ENCODE measurements at places on chromosomes 6 and 20. TPM values are rescaled to one million over a fixed set of nuclear protein-coding genes. Genes with fewer than 3 reads are reported as not detected.
A peak's percentile ranks its signal among the peaks of the same experiment; 100 is the strongest.

SLC22A16 gene
- not detected for total RNA-seq

MAS1 gene
- not detected for total RNA-seq

SLC17A3 gene
- 0.30 TPM for total RNA-seq

E2F1 gene
- total RNA-seq: 1.2 TPM

CTCFL gene
- total RNA-seq: not detected

HEY2 gene
- 0.08 TPM for total RNA-seq

MED23 gene
- total RNA-seq: 59.5 TPM

MEP1A gene
- not detected for total RNA-seq

DNA sequence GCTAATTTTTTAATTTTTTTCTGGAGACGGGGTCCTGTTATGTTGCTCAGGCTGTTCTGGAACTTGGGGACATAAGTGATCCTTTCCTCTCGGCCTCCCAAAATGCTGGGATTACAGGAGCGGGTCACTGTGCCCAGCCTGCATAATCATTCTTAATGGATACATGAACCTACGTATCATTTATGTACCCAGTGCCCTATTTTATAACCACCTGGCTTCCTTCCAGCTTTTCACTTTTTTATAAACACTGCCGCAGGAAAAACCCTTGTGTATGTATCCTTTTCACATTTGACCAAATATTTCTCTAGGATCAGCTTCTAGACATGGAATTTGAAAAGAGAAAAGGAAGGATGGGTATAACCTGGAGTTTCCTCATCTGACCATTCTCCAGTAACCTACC is 85.6 kb upstream of the RIN2 start:
- H3K4me1 ChIP-seq: no peaks in the 10 kb centered on the region
- DNase-seq: no peak
- no peak overlapping the region for H3K4me3 ChIP-seq
- H3K27me3 ChIP-seq: no peaks in the 10 kb centered on the region
- no peak overlapping the region for H3K27ac ChIP-seq

- H3K27ac ChIP-seq: no peak overlapping the region
- no peak for DNase-seq
- no peak overlapping the region for H3K4me3 ChIP-seq
- no peaks in the 10 kb centered on the region for H3K27me3 ChIP-seq
Observed at GRCh38 chr6:150713487-150713886, 113.8 kb downstream of the PLEKHG1 start.

DNA sequence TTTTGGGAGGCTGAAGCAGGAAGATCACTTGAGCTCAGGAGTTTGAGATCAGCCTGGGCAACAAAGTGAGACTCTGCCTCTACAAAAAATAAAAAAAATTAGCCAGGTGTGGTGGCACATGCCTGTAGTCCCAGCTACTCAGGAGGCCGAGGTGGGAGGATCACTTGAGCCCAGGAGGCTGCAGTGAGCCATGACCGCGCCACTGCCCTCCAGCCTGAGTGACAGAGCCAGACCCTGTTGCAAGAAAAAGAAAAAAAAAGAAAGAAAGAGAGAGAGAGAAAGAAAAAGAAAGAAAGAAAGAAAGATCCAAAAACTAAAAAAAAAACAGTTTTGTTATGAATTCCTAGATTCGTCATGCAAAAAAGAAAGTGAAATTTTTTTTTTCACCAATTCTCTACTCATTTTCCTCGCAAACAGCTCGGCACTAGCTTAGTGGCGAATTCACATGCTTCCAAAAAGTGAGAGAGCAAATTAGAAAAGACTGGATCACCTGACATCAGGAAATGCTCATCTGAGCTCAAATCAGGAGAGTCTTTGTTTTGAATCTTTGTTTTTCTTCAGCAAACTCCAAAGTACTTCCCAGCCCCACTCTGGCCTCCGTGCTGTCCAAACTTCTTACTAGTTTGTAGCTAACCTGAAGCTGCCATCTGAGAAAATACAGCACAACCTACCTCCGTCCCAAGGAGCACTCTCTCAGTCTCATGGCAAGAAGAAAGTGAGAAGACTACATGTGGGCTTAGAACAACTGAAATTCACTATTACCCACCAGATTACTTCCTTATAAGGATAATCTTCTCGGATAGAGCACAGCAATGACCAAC is 27.0 kb downstream of the IPCEF1 start:
- DNase-seq: no peak
- no peak overlapping the region for H3K27ac ChIP-seq
- H3K27me3 ChIP-seq: no peaks in the 10 kb centered on the region
- no peaks in the 10 kb centered on the region for H3K36me3 ChIP-seq

- H3K4me3 ChIP-seq: no peak overlapping the region
- DNase-seq: no peak
- no peaks in the 10 kb centered on the region for H3K4me1 ChIP-seq
- peaks cover 11% of the 10 kb centered on the region for H3K27me3 ChIP-seq
Observed at GRCh38 chr6:75489025-75489424, 4.6 kb downstream of the FILIP1 start.

DNA sequence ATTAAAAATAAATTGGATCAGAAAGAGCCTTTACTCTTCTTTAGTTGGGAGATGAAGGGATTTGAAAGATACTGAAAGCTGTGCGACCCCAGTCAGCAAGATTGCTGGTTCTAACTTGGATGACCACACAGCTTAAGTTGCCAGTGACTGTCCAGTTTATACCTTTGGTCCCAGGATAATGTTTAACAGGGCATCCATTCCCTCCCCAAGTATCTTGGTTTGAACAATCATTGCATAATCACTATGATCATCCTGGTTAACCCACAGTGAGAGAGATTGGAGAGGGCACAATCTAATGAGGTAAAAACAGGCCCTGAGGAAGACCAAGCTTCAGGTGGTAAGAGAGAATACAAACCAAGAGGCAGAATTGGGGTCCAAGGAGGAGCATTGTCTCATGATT is 798.3 kb downstream of the MAFB start:
- H3K4me3 ChIP-seq: no peak overlapping the region
- no peaks in the 10 kb centered on the region for H3K27me3 ChIP-seq
- DNase-seq: no peak
- H3K4me1 ChIP-seq: no peaks in the 10 kb centered on the region

- H3K27me3 ChIP-seq: no peaks in the 10 kb centered on the region
- H3K36me3 ChIP-seq: peaks cover 93% of the 10 kb centered on the region
- H3K27ac ChIP-seq: no peak overlapping the region
- H3K4me3 ChIP-seq: no peak overlapping the region
Observed at GRCh38 chr6:15505463-15505918, 157.3 kb downstream of the DTNBP1 start.

DNA sequence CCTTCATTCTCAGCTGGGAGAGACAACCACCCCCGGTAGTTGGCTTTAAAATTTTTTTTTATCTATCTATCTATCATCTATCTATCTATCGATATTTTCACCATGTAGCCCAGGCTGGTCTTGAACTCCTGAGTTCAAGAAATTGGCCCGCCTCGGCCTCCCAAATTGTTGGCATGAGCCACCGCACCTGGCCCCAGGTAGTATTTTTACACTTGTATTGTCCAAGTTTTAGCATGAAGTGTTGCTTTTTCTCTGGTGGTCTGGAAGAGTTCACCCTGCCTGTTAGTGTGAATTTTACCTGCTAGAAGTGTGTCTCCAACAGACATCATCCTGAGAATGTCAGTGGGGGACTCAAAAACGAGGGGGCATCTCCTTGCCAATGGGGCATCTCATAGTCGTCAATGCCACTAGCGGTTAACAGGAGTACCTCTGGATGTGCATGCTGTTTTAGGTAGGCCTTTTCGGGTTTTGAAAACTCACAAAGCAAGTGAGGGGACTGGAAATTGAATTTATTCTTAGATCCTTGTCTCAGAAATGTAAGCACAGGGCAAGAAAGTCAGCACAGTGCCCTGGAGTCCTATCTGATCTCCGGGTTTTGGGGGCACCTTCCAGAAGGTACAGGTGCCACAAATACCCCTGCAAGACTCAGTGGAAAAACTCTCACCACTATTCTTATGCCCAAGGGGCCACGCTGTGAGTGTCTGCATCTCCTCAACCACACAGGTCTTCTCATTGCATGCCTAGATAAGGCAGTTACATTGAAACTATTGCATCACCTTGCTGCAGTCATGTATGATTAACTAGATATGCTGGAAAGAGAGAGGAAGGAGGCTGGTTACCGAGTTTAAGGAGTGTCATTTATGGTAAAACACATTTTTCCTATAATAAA is 37.1 kb downstream of the TNFAIP3 start:
- H3K4me3 ChIP-seq: peak overlapping the region; percentile 35
- H3K27me3 ChIP-seq: no peaks in the 10 kb centered on the region
- no peak for DNase-seq
- no peaks in the 10 kb centered on the region for H3K36me3 ChIP-seq

DNA sequence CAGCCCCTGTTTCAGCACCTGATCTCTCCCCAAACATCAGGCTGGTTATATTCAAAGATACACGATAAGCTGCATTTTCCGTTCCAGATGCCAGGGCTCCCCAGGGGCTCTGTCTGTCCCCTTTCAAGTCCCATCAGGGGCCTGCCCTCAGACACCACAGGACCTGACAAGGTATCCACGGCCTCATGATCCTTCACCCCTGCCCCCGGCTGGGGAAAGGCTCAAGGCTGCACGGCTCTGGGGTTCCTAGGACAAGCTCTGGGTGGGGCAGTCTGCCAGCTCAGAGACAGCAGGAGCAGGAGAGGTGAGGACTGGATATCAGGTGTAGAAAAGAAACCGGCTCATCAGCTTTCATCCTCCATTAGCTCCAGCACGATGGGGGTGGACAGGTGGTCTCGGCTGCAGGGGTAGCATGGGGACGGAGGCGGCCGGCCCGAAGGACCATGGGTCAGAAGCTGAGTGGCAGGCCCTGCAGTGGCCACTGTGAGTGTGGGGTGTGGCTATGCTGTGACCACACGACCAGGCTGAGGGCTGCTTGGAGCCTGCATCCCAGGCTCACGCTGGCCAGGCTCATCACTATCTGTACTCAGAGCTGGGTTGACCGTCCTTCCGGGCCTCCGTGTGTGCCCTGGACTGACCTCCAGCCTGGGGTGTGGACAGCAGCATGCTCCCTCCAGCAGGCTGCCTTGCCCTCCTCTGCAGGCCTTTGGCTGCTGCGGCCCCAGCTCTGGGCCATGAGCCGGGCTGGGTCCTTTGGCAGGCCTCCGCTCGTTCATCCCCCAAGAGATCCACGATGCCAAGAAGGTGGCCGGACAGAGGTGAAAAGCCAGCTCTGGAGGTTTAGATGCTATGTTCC is 386.2 kb downstream of the THBS2 start:
- no peak overlapping the region for H3K4me3 ChIP-seq
- H3K27ac ChIP-seq: no peak overlapping the region
- H3K36me3 ChIP-seq: no peaks in the 10 kb centered on the region
- H3K27me3 ChIP-seq: no peaks in the 10 kb centered on the region
- no peak for DNase-seq

DNA sequence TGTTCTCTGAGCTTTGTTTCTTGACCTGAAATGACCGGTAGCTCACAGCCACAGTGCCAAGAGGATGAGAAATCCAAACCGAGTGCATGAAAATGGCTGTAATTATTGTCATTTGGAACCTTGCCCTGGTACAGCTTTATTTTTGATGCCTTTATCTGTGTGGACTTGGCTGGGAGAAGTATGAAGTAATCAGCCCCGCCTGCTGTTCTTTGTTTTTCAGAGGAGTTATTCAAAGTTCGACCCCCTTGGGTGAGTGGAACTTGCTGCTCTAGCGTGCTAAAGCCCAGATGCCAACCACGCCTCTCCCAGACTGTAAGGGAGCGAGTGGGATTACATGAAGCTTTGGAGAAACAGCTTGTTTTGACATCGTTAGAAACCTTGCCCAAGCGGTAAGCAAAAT is 48.3 kb downstream of the ECT2L start:
- no peaks in the 10 kb centered on the region for H3K36me3 ChIP-seq
- no peaks in the 10 kb centered on the region for H3K27me3 ChIP-seq
- H3K4me1 ChIP-seq: no peaks in the 10 kb centered on the region
- DNase-seq: no peak

DNA sequence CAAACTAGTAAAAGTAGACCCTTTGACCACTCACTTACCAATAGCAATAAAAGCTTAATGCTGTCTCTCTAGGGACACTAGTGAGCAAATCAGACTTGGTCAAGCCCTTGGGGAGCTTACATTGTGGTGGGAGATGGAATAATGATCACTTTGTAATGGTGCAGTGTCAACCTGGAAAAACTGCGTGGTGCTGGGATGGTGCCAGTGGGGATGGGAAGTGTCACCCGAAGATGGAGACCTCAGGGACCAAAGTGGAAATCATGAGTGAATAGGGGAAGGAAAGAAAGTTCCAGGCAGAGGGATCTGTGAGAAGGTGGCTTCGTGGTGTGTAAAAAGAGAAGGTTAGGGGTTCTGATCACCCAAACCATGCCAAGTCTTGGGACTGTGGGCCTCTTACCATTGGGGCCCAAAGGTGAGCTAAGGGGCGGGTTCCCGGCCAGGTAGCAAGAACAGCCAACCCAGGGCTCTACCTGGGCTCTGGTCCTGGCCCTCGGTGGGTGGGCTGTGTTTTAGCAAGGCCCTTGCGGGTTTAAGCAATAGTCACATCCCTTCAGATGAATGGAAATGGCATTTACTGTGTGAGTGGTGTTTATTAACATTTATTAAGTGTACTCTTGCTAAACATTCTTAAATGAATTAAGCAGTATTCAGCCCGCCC is 15.5 kb downstream of the DYNLRB1 start:
- no peak overlapping the region for H3K4me3 ChIP-seq
- peaks cover 12% of the 10 kb centered on the region for H3K4me1 ChIP-seq
- no peak overlapping the region for H3K27ac ChIP-seq
- no peaks in the 10 kb centered on the region for H3K27me3 ChIP-seq
- peaks cover 88% of the 10 kb centered on the region for H3K36me3 ChIP-seq
- no peak for DNase-seq

GRCh38 chr6:23535101-23535500 is 590.9 kb upstream of the NRSN1 start:
- H3K36me3 ChIP-seq: no peaks in the 10 kb centered on the region
- no peak overlapping the region for H3K27ac ChIP-seq
- H3K27me3 ChIP-seq: no peaks in the 10 kb centered on the region
- no peak overlapping the region for H3K4me3 ChIP-seq

Data from CD4-positive, alpha-beta T cell (primary cell).